ENCODE measurements at places on chromosomes 6 and 20. TPM values are rescaled to one million over a fixed set of nuclear protein-coding genes. Genes with fewer than 3 reads are reported as not detected.

GRCh38 chr6:126807876-126808275 lies 310.6 kb upstream of the RSPO3 start:
- no peak for DNase-seq

DNA sequence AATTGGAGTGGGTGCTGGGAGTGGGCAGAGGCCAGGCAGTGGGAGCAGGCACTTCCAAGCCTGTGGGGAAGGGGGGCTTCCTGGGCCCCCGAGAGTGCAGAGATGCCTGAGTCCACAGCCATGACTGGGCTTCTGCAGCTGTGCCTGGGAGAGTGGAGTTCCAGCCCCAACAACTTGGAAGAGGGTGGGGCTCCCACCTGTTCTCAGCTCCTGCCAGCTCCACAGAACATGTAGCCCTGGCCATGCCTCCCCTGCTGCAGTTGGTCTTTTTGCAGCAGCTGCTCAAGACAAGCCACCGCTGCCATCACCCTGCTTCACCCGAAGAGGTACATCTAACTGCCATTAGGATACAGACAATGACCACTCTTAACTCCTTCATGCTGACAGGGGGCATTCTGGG lies 1092.3 kb downstream of the KHDRBS2 start:
- no peak for DNase-seq

DNA sequence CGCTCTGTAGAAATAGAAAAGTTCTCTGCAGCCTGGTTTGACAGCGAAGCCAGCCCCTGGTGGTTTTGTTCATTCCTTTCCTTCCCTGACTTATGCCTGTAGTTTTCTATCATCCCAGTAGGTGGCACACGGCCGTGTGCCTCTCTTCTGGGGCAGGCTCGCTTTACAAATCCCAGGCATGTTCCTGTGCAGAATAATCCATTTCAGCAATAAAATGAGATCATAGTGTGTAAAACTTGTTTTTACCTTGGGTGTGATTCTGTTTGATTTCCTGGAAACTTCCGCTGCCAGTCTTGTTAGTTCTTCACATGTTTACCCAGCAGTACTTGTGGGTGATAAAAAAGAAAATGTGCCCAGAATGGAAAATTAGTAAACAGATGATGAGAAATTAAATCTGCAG lies 7.4 kb upstream of the INSM1 start:
- no peak for DNase-seq

DNA sequence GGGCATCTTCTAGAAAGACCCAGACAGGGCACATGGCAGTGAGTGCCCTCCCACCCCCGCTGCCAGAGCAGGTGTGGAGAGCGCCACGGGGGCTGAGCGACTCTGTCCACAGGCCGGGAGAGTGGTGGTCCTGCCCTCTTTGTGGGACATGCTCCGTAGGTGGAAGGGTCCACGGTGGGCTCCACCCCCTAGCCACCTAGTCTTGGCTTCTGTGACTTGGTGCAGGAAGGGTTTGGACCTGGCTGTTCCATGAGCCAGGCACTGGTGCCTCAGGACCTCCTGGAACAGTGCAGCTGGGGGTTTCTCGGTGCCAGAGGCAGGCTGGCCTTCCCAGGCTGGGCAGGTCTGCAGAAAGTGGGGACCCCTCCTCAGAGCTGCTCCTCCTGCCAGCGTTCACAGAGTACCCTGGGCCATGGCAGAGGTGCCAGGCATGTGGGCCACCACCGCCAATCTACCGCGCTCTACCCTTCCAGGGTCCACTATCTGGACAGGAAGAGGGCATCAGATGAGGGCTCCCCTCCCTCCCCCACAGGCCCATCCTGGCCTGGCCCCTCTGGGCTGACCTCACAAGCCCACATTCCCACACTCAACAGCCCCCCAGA lies 23.0 kb downstream of the SLCO4A1 start:
- DNase-seq, result no peak

DNA sequence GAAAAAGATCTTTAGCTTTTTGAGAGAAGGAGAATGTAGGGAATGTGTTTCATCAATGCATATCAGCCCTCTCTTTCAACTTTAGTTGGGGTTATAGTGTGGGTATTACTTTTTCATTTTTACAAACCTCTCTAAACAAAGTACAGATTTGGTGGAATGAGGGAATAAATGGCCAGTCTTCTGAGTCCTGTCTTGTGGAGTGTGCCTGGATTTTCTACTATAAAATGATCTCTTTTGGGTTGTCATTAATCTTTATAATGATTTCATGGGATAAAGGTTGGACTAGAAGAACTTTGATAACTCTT lies 209.3 kb downstream of the RNF144B start:
- DNase-seq, result no peak

GRCh38 chr20:16397086-16397485 lies 176.2 kb downstream of the KIF16B start:
- DNase-seq, result no peak

- DNase-seq, result no peak
These were observed 48.7 kb upstream of the CLVS2 start for GRCh38 chr6:122947355-122947754.

GRCh38 chr6:37442416-37443215 lies 9.6 kb downstream of the CMTR1 start:
- no peak for DNase-seq

- no peak for DNase-seq
These were observed 21.7 kb upstream of the SSTR4 start for GRCh38 chr20:23013429-23013828.

- no peak for DNase-seq
These were observed 50.8 kb upstream of the SMLR1 start for GRCh38 chr6:130776287-130776925.

DNA sequence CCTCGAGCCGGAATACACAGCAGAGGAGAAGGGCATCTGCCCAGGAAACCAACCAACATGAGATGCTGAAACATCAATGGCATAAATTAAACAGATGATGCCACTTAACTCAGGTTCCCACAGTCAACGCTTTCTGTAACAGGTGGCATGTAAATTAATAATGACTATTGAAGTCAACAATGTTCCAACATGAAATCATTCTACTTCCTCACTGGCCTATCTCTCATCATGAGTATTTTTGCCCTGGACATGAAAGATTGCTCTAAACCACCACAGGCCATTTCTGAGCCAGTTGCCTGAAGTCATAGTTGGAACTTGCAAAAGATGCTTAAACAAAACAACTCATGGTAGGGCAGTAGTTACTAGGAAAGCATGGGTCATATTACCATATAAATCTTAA lies 397.9 kb upstream of the JARID2 start:
- no peak for DNase-seq

- peak; percentile 89 for DNase-seq
These were observed 1.0 kb downstream of the PXDC1 start for GRCh38 chr6:3750317-3751076.

The CLPSL1 gene
- not detected for total RNA-seq

The OPRM1 gene
- not detected for total RNA-seq

The NKX2-4 gene
- total RNA-seq, result not detected

The ZNF165 gene
- total RNA-seq, result not detected
